ENCODE measurements at places on chromosomes 6 and 20.
A peak's percentile ranks its signal among the peaks of the same experiment; 100 is the strongest.

- DNase-seq: peak; percentile 13
Measured at GRCh38 chr6:53593001-53593488, 48.1 kb upstream of the GCLC start.

- DNase-seq: no peak
Measured at GRCh38 chr20:33611106-33611505, 51.0 kb upstream of the C20orf144 start.

- DNase-seq: no peak
Measured at GRCh38 chr6:24858177-24858653, 59.5 kb upstream of the ARMH2 start.

GRCh38 chr6:55713436-55713835 lies 134.4 kb upstream of the HMGCLL1 start:
- peak; percentile 12 for DNase-seq

DNA sequence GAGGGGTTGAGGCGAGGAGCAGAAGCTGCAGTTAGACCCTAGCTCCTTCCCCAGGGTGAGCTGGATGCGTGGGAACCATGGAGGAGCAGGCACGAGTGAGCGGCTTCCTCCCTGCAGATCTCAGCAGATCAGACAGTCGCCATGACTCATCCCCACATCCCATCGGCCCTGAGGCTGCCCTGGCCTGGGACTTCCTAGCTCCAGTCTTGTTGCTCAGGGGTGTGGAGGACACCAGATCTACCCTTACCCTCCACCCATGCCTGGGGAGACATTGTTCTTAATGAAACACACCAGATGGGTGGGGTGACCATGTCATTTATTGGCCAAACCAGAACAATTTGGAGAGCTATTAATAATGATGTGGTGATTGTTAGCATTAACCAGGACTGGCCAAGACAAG lies 36.3 kb upstream of the TGM2 start:
- peak; percentile 84 for DNase-seq
